ENCODE measurements at places on chromosomes 12 and 14.

GRCh38 chr12:34602213-34602940 lies 580.1 kb downstream of the ALG10 start:
- no peak for DNase-seq

DNA sequence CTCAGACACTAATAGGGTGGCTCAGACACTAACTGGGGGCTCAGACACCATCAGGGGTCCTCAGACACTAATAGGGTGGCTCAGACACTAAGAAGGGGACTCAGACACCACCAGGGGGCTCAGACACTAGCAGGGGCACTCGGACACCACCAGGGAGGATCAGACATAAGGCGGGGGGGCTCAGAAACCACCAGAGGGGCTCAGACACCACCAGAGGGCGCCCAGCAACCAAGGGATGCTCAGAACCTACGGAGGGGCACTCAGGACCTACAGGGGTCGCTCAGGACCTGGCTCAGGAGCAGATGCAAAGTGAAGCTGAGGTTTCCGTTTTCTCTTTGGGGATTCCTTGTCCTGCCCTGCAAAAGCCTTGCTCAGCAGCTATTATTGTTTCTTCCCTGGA lies 448.5 kb downstream of the TMEM121 start:
- peak; percentile 85 for DNase-seq

- DNase-seq = no peak
These were observed 25.6 kb downstream of the VPS37B start for GRCh38 chr12:122870163-122870842.

GRCh38 chr14:99119554-99120525 lies 152.2 kb downstream of the BCL11B start:
- DNase-seq = no peak

DNA sequence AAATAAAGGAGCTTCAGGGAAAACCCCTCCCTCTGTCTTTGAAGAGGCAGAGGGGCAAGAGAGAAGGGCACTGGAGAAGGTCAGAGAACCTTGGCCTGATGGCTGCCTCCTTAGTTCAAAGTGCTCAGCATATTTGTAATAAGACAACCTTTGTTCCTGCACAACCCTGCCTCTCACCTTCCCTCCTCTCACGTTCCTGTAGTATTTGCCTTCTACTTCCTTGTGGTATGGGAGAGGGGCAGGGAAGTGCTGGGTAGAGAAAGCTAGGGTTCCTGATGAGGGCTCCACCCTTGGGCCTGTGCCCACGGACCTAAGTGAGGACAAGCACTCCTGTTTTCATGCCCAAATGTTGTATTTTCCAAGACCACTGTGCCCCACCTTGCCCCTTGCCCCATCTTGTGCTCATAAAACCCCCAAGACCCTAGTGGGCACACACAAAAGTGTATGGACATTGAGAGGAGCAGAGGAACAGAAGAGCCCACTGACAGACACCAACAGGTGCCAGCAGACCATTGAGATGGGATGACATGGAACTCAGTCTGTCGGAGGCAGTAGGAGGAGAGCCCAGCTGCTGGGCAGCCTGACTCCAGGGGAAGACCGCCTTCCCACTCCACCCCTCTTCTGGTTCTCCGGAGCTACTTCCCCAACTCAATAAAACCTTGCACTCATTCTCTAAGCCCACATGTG lies 261.5 kb upstream of the CCDC196 start:
- DNase-seq = no peak

- DNase-seq = peak; percentile 73
These were observed 50.5 kb downstream of the IRF2BPL start for GRCh38 chr14:76977793-76978720.

DNA sequence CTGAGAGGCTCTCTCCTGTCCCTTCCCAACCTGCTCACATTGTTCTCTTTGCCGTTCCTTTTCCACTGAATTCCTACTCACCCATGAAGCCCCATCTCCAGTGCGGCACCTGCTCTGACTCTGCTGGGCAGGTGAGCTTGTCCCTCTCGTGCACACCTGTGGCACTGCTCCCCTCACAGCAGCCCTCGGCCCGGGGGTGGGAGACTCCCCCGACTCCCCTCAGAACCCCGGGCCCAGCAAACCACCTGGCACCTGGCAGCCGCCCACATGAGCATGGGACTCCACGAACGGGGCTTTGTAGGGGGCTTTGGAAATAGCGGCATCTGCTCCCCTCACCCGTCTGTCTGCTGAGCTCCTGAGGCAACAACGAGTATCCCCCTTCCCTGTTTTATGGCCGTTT lies 162.4 kb upstream of the PRMT8 start:
- DNase-seq = no peak

DNA sequence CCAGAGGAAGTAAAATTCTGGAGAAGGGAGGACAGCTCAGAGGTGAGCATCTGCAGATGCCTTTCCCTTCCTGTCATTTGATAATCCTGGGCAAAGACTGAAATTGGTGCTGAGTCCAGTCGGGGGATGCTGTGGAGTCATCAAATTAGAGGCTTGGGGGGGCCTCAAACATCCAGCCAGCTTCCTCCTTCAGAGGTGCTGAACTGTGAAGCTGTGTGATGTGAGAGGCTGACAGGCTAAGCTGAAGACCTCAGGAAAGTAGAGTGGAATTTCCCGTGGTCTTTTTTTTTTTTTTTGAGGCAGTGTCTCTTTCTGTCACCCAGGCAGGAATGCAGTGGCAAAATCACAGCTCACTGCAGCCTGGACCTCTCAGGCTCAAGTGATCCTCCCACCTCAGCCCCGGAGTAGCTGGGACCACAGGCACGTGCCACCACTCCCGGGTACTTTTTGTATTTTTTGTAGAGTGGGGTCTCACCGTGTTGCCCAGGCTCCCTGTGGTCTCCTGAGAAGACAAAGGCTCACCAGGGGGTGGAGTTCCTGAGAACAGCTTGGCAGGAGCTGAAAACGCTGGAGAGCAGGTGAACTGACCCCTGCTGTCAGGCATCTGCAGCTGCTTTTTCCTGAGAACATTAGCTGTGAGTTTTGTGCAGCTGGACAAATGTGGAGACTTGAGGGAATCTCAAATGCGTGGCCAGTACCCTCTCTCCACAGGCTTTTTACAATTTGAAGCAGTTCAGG lies 6.1 kb upstream of the TCL1B start:
- DNase-seq = no peak

GRCh38 chr12:84605983-84606382 lies 306.6 kb downstream of the SLC6A15 start:
- DNase-seq = no peak

- DNase-seq = no peak
These were observed 72.7 kb downstream of the WDR20 start for GRCh38 chr14:102212356-102212755.

- no peak for DNase-seq
These were observed 6.8 kb upstream of the YLPM1 start for GRCh38 chr14:74756326-74756725.

GRCh38 chr12:87467936-87468335 lies 561.3 kb downstream of the C12orf50 start:
- no peak for DNase-seq

DNA sequence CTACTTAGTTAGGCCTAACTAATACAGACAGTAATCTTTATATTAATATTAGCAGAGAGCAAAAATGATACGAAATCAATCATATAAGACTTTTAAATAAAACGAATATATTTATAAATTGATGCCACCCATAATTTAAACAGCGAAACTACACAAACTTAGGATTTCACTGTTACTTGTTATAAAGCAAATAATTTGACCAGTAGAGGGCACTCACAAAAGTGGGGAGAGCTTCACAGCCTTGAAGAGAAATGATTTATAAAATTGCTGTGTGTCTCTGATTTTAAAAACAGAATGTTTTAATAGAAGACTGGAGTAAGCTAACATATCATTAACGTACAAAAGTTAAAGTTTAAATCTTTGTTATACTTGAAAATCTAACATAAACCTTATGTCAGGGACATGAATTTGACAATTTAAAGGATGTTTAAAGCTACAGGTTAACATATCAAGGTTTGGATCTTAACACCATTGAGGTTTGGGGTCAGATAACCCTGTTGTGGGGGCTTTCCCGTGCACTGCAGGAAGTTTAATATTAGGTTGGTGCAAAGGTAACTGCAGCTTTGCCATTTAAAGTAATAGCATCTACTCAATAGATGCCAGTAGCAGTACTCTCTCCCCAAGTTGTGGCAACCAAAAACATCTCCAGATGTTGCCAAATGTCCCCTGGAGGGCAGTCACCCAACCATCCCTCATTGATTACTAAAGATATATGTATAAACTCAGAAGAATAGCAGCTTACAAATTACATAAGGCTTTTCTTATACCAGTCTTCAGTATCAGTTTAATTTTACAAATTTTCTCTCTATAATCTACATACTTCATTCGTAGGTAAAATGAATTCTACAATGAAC lies 9.3 kb downstream of the KRAS start:
- DNase-seq = peak; percentile 27

GRCh38 chr14:30706704-30707103 lies 84.6 kb downstream of the SCFD1 start:
- DNase-seq = no peak

GRCh38 chr14:103801459-103801858 lies 45.9 kb downstream of the PPP1R13B start:
- no peak for DNase-seq

GRCh38 chr12:120862664-120863063 lies 41.5 kb downstream of the SPPL3 start:
- DNase-seq = no peak

GRCh38 chr12:110995016-110995415 lies 74.6 kb upstream of the MYL2 start:
- no peak for DNase-seq

GRCh38 chr12:57621497-57622292 lies 10.5 kb downstream of the ARHGEF25 start:
- peak; percentile 9 for DNase-seq

DNA sequence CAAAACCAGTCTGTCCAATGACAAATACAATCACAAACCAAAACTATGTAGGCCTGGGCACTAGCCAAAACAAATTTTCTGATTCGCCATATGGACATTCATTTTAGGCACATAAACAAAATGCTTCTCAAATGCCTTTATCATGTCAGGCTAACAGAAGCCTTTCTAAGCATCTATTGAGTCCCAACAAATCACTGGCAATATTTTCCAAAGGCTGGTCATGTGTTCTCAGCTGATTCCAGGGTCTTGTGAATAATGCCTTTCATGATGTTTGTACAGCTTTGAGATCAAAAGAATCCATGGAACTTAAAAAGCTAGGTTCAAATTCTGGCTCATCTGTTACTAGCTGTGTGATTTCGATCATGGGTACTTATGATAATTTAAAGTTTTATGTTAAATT lies 16.1 kb downstream of the FSCB start:
- DNase-seq = no peak

DNA sequence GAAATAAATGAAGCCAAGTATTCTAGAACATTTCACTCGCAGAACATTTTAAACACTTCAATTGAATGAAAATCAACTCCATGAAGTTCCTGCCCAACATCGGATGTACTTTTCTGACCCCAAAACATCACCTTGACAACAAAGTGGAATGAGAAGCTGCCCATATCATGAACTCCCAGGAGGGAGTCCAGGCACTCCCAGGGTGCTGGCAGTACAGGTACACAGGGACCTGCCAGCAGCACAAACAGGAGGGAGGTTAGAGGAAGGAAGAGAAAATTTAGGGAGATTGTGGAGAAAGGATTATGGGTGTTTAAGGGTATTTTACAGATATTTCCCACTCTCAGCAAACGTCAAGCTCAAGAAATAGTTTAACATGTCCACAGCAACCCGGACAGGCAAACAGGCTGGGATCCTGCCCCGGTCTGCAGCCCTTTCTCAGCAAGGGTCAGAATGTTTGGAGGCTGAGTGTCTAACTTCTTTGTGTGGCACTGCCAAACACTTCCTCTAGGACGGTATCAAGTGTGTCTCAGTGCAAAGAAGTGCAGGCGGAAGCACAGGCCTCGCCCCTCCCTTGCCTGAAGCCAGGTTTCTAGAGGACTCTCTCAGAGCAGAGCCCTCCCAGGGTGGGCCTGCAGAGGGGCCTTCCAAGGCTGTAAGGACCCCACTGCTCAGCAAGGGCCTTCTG lies 72.2 kb downstream of the SETD3 start:
- DNase-seq = no peak

DNA sequence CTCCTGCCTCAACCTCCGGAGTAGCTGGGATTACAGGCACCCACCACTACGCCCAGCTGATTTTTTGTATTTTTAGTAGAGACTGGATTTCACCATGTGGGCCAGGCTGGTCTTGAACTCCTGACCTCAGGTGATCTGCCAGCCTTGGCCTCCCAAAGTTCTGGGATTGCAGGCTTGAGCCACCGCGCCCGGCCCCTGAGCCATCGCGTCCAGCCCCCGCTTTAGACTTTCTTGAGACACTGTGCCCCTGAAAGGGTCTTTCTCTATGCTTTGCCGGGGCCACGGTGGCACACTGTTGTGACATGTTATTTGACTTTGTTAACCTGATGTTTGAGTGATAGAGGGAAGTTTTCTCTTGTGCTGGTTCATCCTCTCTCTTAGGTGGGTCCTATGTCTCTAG lies 186.4 kb downstream of the BTG1 start:
- no peak for DNase-seq

DNA sequence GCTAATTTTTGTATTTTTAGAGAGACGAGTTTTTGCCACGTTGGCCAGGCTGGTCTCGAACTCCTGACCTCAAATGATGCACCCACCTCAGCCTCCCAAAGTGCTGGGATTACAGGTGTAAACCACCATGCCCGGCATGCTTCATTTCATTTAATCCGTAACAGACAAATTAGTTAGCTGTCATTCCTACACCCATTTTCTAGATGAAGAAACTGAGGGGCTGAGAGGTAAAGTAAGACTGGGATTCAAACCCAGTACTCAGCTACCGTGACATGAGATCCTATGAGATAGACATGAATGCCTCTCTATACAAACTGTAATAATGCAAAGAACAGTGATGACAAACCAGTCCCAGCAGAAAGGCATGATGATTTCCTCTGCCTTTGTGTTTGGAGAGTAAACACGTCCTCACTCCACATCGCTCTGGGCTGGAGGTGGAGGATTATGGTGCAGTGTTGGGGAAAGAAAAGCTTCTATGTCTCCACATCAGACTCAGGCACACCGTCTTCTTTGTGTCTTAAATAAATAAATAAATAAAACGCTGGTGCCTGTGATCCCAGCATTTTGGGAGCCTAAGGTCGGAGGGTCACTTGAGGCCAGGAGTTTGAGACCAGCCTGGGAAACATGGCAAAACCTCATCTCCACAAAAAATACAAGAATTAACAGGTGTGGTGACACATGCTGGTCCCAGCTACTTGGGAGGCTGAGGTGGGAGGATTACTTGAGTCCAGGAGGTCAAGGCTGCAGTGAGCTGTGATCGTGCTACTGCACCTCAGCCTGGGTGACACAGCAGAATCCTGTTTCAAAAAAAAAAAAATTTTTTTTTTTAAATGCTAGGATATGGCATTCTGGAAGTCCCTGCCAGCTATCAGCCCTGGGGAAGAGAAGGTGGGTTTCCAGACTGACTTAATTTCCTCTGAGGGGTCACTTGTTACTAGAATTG lies 10.5 kb downstream of the VSX2 start:
- DNase-seq = no peak

GRCh38 chr14:72664651-72665050 lies 229.2 kb downstream of the DPF3 start:
- no peak for DNase-seq

- no peak for DNase-seq
These were observed 20.3 kb downstream of the MED13L start for GRCh38 chr12:116257215-116257614.

Measured in bone marrow (tissue), 2 donors.